Activated T-helper 1 cell treated with anti-CD3 and anti-CD28 coated beads, Interleukin-12 subunit alpha, Interleukin-12 subunit beta, Interleukin-2, Interleukin-4 antibody, amounts not matched to agents 30 ng/mL and 10 ng/mL and 1 ng/mL, durations not matched to agents 14 hours and 24 hours and 36 hours (primary cell): ENCODE measurements at places on chromosomes 11 and 22. TPM values are rescaled to one million over a fixed set of nuclear protein-coding genes. Genes with fewer than 3 reads are reported as not detected.

Gene PGA4
- not detected in 2 replicates for total RNA-seq

Gene TMEM191C
- 0.59 and 0.67 TPM in 2 replicates for total RNA-seq

Gene TMEM45B
- total RNA-seq: 0.24 and 0.26 TPM in 2 replicates

Gene PATE3
- not detected in 2 replicates for total RNA-seq

Gene TRPM5
- total RNA-seq: not detected in 2 replicates

Gene TMEM191B
- total RNA-seq: not detected in 2 replicates

Gene NAP1L4
- 284 and 285 TPM in 2 replicates for total RNA-seq

Gene OR2AG2
- 0.23 and 0.47 TPM in 2 replicates for total RNA-seq

Gene OR10D3
- total RNA-seq: not detected in 2 replicates

Gene RIC3
- total RNA-seq: 4.7 and 7.4 TPM in 2 replicates

Gene ZNF280B
- total RNA-seq: 2.5 and 2.7 TPM in 2 replicates

Gene SLC22A6
- not detected in 2 replicates for total RNA-seq

Gene TMEM86A
- 0.52 and 0.93 TPM in 2 replicates for total RNA-seq

Gene PANX2
- total RNA-seq: 0.36 and 0.64 TPM in 2 replicates

Gene C22orf31
- not detected in 2 replicates for total RNA-seq

Gene C22orf23
- total RNA-seq: 0.61 TPM in 1 of 2 replicates, not detected in the other

Gene ST14
- total RNA-seq: not detected in 2 replicates

Gene LIF
- 450 and 455 TPM in 2 replicates for total RNA-seq

Gene OR6A2
- total RNA-seq: 0.31 and 0.47 TPM in 2 replicates

Gene SGSM1
- 0.13 and 0.64 TPM in 2 replicates for total RNA-seq

Gene MRGPRE
- not detected in 2 replicates for total RNA-seq

Gene VSIG2
- not detected in 2 replicates for total RNA-seq

Gene SMC1B
- 0.44 and 0.83 TPM in 2 replicates for total RNA-seq

Gene FJX1
- 0.34 and 0.73 TPM in 2 replicates for total RNA-seq

Gene SORL1
- 19.2 and 20.9 TPM in 2 replicates for total RNA-seq

Gene OR51I1
- total RNA-seq: not detected in 2 replicates

Gene DDT
- 94.7 and 115 TPM in 2 replicates for total RNA-seq

Gene MPPED2
- total RNA-seq: not detected in 2 replicates

Gene DEUP1
- not detected in 2 replicates for total RNA-seq

Gene FXYD2
- total RNA-seq: 3.4 and 3.6 TPM in 2 replicates

Gene PIH1D2
- 0.24 and 0.49 TPM in 2 replicates for total RNA-seq

Gene FOLR2
- total RNA-seq: not detected in 2 replicates

Gene ADAMTS8
- total RNA-seq: not detected in 2 replicates

Gene SLC6A5
- not detected in 2 replicates for total RNA-seq

Gene NTM
- total RNA-seq: not detected in 2 replicates

Gene FAM111B
- 54.9 and 57.3 TPM in 2 replicates for total RNA-seq

Gene LDLRAD3
- 0.57 and 0.76 TPM in 2 replicates for total RNA-seq

Gene BRSK2
- 0.36 and 0.47 TPM in 2 replicates for total RNA-seq

Gene SLC29A2
- total RNA-seq: 14.3 and 16.6 TPM in 2 replicates

Gene SYCE3
- total RNA-seq: 0.83 TPM in 1 of 2 replicates, not detected in the other

Gene MN1
- 0.07 and 0.08 TPM in 2 replicates for total RNA-seq

Gene INPP5J
- total RNA-seq: 0.17 TPM in 1 of 2 replicates, not detected in the other

Gene PRG3
- total RNA-seq: not detected in 2 replicates

Gene APOBEC3B
- 17.9 and 19.5 TPM in 2 replicates for total RNA-seq

Gene TSKU
- total RNA-seq: 0.91 and 1.1 TPM in 2 replicates

Gene GRAMD1B
- total RNA-seq: 154 and 155 TPM in 2 replicates

Gene SERPING1
- total RNA-seq: not detected in 2 replicates

Gene CYP2D6
- 4.1 and 4.6 TPM in 2 replicates for total RNA-seq

Gene PATE4
- not detected in 2 replicates for total RNA-seq

Gene LRRC56
- 1.8 and 2.2 TPM in 2 replicates for total RNA-seq
